ENCODE measurements at places on chromosomes 4 and X.

GRCh38 chrX:104749951-104750610 is 184.1 kb downstream of the IL1RAPL2 start:
- no peak for DNase-seq

DNA sequence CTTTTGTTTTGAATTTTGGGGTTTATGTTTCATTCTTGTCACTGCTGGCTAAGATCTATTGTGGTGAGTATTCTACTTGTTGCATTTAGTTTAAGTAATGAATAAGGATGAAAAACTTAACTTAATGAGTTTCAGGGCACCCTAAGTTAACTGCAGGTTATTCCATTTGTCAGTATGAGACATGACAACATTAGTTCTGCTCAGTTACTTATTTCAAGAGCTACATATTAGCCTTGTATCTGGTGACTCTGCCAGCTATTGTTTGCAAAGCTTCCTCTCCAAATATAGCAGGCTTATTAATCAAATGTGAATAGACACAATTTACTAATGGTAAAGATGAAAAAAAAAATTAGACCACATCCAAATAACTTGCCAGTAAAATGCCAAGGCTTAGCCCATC is 567.1 kb downstream of the IL15 start:
- DNase-seq, result no peak

DNA sequence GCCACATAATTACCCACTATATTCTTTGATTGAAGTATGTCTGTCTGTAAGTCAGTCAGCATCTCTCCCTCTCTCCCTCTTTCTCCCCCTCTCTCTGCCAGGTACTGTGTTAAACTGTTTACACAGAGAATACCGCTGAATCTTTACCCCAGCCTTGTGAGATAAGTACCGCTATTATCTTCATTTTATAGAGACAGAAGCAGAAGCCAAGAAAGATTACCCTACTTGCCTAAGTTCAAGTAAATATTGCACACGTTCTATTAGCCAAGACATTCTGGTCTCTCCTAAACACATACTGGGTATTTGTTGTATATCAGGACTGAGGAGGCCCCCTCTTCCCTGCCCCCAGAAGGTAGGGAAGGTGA is 695 bp upstream of the GPR101 start:
- no peak for DNase-seq

DNA sequence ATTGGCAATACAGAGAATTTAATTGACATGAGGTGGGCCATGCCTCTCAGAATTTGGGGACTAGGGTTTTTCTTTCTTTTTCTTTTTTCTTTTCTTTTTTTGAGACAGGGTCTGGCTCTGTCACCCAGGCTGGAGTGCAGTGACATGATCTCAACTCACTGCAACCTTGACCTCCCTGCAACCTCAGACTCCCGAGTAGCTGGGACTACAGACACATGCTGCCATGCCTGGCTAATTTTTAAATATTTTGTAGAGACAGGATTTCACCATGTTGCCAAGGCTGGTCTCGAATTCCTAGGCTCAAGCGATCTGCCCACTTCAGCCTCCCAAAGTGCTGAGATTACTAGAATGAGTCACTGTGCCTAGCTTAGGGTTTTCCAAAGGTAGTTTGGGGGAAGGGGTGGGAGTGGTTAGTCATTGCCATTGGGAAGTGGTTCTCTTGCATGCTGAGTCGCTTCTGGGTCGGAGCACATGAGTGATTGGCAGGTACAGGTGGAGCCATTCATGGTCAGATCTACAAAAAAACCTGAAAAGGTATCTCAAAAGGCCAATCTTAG is 54.5 kb downstream of the MID2 start:
- no peak for DNase-seq

- no peak for DNase-seq
Observed at GRCh38 chr4:71441186-71442169, 102.7 kb downstream of the SLC4A4 start.

- DNase-seq, result no peak
Observed at GRCh38 chr4:140641105-140641555, 72.4 kb upstream of the UCP1 start.
